ENCODE measurements at places on chromosomes 7 and 10.

GRCh38 chr7:81692146-81692905 is 77.5 kb downstream of the HGF start:
- DNase-seq: no peak

DNA sequence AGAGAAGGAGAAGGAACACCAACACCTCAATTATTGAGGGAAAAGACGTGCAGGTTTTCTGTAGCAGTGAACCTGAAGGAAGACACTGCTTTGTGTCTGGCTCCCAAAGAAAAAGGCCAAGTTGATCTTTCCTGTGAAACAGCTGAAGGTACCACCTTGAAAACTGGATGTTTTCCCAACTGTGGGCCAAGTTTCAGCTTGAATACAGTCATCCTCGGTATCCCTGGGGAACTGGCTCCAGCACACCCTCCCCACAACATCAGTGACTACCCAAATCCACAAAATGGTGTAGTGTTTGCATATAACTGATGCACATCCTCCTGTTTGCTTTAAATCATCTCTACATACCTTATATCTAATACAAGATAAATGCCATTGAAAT is 297.0 kb upstream of the PITRM1 start:
- DNase-seq: no peak

DNA sequence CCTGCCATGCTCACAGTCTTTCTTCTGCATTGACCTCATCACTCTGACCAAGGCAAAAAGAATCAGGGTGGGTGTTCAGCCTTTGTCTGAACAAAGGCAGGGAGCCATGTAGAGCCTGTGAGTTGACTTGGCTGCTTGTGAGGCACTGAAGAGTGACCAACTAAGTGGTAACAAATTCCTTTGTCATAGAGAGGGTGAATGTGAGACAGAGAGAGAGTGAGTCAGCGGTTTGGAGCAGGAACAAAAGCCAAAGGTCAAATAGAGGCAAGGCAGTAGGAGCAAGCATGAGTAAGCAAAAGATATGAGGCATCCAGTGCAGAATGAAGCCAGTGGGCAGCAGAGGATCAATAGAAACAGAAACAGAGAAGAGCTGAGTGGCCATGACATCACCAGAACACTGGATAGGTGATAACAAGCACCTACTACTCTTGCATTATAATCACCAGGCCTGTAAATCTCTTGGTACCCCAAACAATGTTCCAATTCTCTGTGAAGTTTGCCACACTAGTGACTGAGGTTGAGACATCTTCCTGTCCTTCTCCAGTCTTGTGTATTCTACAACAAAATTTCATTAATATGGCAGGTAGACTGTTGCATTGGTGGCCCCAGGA is 116.2 kb upstream of the LAMB4 start:
- no peak for DNase-seq

DNA sequence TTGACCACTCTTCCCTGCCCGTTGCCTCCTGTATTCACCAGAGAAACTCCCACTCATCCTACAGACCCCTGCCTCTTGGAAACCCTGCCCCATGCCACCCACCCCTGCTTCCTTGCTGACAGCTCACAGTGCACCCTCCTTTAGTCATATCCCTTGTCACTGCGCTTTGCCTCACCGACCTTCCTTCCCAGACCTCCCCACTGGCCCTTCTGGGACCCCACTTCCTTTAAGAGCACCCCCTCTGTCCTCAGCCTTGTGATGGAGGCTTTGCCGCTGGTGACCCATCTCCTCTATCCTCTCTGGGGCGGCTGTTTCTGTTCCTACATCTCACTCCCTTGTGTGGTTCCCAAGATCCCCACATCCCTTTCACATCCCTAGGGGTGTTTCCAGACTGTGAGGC is 92.8 kb upstream of the ZMIZ1 start:
- DNase-seq: no peak

DNA sequence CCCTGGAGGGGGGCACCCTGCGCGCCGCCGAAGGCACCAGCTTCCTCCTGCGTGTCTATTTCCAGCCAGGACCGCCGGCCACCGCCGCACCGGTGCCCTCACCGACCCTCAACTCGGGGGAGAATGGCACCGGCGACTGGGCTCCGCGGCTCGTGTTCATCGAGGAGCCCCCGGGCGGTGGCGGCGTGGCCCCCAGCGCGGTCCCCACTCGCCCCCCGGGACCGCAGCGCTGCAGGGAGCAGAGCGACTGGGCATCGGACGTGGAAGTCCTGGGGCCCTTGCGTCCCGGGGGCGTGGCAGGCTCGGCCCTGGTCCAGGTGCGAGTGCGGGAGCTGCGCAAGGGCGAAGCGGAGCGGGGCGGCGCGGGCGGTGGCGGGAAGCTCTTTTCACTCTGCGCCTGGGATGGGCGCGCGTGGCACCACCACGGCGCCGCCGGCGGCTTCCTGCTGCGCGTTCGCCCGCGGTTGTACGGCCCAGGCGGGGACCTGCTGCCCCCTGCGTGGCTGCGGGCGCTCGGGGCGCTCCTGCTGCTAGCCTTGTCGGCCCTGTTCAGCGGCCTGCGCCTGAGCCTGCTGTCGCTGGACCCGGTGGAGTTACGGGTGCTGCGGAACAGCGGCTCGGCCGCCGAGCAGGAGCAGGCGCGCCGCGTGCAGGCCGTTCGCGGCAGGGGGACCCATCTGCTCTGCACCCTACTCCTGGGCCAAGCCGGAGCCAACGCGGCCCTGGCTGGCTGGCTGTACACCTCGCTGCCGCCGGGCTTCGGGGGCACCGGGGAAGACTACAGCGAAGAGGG is 594 bp downstream of the CNNM1 start:
- peak; percentile 0 for DNase-seq

GRCh38 chr10:7373039-7373438 is 37.8 kb downstream of the SFMBT2 start:
- DNase-seq: no peak

DNA sequence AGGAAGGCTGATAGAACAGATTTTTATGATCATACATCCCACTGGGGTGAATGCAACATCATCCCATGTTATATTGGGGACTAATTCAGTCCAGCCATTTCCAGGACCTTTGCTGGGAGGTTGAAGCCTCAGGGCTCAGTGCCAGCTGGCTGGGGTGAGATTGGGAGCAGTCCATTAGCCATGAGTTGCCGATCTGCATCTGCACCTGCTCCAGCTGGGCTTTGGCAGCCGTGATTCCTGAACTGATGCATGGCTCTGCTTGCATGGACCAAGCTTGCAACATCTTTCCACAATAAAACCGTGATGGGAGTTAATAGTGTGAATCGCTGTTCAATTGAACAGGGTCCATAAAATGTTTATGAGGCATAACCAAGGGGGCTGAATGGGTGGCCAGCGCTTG is 346.9 kb downstream of the TYW1 start:
- DNase-seq: no peak

DNA sequence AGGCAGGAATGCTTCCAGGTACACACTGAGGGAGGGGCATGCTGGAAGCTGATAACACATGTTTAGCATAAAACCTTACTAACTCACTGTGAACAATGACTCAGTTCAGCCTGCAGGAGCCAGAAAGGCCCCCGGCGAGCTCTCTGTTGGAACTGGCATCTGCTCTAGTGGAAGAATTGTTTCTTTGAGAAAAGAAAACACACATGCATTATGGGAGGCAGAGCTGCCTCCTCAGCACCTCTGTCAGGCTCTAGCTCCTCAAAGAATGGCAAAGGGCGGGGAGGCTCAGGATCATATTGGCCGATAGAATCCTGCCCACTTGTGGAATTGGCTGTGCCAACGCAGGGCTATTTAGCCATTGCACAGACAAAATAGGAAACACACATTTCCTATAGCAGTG is 338.3 kb downstream of the CXCL12 start:
- no peak for DNase-seq

DNA sequence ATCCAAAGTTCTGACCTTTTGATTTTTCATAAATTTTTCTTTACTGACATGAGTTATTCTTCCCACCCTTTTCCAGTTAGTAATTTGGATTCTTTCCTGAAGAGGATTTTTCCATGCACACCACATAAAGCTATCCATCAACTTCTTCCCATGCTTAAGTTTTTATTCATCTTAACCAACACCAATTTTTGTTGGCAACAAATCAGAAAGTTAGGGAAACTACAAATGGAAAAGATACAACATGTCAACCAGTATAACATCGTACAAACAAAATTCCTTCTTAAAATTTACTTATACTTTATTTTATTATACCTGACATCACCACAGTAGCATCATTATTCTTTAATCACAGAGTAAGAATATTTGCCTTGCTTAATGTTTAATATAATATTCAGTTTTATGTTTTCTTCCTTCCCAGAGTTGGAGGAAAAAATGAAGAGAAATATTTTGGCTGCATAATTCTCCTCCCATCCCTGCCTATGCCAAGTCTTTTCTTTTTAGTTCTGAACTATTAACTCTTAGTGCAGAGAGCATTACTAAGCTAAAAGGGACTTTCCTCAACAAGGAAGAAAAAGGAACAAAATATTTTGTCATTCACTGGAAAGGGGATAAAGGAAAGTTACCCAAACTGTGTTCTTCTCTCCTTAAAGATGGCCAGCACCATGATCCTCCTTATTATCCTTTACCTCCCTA is 67.5 kb upstream of the MEOX2 start:
- DNase-seq: no peak

DNA sequence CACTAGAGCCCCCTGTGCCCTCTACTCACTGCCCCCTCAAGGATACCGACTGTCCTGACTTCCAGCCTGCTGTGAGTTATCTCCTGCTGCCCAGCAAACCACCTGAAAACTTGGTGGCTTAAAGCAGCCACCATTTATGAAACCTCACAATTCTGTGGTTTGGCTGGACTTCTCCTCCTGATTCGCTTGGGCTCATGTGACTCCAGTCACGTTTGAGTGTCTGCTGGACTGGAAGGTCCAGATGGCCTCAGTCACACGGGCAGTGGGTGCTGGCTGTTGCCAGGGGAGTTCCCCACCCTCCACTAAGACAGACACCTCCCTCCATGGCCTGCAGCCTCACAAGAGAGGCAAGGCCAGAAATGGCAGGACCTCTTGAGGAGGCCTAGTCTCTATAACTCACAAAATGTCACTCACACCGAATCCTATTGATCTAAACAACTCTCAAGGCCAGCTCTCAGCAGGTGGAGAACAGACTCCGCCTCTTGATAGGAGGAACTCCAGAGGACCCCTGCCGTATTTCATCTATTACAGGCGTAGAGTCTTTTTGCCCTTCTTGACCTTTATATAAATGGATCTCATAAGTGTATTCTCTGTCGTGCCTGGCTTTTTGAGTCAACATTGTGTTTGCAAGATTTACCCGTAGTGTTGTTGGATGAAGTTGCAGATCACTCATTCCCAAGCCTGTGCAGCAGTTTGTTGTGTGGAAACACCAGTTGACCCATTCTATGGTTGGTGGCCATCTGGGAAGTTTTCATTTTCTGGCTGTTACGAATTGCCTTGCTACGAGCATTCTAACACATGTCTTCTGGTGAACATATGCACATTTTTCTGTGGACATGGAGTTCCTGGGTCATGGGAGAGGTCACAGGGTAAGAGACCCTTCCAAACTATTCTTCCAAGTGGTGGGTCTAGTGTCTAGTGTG is 48.3 kb downstream of the ZMIZ1 start:
- no peak for DNase-seq

DNA sequence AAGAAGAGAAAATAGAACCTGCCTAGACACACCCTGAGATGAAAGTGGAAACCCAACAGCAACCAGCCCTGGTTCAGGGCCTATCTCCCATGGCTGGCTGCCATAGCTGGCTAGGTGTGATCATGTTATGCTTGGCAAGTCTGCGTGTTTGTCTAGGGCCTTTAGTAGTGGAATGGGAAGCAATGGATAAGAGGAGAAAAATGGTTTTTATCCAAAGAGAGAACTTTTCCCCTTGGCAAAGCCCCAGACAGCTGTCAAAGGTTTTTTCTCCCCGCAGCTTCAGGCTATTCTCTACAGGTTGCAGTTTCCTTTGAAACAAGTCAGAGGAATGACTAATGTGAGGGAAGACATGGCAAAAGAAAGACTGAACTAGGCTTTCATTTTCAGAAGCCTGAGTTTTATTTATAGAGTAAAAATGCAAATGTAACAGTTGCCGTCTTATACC is 161.5 kb downstream of the SEMA3D start:
- no peak for DNase-seq

- DNase-seq: no peak
Observed at GRCh38 chr10:116444527-116445142, 17.0 kb downstream of the PNLIPRP3 start.

DNA sequence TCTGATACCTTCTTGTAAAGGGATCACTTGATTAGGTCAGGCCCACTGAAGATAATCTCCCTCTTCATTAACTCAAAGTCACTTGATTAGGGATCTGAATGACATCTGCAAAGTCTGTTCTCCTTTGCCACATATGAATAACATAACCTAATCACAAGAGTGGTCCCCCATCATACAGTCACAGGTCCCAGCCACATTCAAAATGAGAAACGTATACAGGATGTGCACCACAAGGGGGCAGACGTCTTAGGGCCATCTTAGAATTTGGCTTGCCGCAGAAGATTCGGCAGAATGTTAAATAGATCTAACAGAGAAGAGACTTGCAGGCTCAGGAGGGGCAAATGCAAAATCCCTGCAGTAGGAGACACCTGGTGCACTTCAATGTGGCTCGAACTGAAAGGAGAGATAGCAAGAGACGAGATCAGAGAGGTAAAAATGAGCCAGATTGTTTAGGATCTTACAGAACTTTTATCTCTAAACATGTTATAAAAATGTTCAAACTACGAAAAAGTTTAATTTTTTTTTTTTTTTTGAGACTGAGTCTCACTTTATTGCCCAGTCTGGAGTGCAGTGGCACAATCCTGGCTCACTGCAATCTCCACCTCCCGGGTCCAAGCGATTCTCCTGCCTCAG is 10.4 kb upstream of the SMC3 start:
- DNase-seq: peak; percentile 33

DNA sequence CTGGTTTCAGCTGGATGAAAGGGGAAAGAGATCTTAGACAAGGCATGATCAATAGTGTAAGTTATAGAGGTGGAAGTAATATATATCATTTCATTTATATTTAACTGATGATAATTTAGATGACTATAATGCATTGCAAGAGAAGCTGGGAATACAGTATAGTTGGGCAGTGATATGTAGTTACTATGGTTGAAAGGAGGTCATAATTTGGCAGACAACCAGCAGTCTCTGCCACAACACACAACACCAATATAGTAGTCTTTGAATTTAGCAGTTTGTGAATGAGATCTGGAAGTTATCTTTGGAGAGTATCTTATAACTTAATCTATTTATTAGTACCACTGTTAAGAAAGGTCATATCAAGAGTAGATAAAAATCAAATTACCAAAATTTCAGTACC is 39.9 kb downstream of the TAX1BP1 start:
- no peak for DNase-seq

DNA sequence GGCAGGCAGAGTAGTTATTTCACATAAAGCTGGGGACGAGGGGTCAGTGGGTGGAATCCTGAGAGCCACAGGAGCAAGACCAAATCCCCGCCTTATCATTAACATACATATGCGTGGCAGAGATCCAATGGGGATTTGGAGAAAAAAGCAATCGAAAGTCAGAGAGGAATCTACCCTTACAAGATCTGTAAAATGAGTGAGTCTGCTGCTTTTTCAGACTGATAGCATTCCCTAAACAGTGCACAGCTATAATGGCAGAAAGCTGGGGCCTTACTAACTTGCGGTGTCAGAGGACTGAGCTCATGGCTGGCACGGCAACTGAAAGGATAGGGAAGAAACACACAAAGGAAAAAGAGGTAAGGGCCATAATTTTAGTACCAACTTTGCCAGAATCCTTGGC is 25.0 kb downstream of the GPR22 start:
- DNase-seq: no peak

Data from stimulated activated CD4-positive, alpha-beta T cell treated with anti-CD3 and anti-CD28 coated beads, Interleukin-1b, Interleukin-23, amount 100 ng/mL, for 24 hours (primary cell).